ENCODE measurements at places on chromosomes 11 and 22.

DNA sequence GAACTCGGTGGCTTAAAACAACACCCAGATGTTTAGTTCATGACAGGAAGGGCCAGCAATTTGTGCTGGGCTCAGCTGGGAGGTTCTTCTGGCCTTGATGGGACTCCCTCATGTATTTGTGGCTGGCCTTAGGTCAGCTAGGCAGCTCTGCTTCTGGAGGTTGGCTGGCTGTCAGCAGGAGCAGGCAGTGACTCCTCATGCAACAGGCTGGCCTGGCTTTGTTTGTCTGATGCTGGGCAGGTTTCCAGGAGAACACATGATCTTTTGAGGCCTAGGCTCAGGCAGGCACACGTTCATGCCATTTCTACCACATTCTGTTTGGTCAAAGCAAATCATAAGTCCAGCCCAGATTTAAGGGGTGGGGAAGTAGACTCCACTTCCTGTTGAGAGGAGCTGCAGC, 571.2 kb downstream of the TBC1D22A start:
- no peak for DNase-seq

GRCh38 chr22:46240073-46240472, 10.0 kb downstream of the CDPF1 start:
- DNase-seq: no peak

- DNase-seq: no peak
These were observed 12.5 kb downstream of the CBX7 start for GRCh38 chr22:39139933-39140332.

- DNase-seq: peak; percentile 11
These were observed 115.8 kb upstream of the PITPNB start for GRCh38 chr22:28034760-28035401.

- no peak for DNase-seq
These were observed 36.6 kb upstream of the PCF11 start for GRCh38 chr11:83120327-83120726.

DNA sequence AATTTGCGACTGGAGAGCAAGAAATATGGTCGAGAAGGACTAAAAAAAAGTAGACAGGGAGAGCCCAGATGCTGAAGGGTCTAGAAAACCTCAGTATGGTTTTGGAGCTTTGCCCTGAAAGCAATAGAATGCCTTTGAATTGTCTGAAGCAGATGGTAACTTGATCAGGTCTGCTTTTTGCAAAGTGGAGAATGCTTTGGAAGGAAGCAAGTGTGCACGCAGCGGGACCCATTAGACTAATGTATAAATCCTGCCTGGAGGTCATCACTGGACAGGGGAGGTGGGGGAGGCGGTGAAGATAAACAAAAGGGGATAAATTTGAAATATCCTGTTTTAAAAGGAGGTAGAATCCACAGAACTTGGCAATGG, 757 bp upstream of the HINFP start:
- no peak for DNase-seq

DNA sequence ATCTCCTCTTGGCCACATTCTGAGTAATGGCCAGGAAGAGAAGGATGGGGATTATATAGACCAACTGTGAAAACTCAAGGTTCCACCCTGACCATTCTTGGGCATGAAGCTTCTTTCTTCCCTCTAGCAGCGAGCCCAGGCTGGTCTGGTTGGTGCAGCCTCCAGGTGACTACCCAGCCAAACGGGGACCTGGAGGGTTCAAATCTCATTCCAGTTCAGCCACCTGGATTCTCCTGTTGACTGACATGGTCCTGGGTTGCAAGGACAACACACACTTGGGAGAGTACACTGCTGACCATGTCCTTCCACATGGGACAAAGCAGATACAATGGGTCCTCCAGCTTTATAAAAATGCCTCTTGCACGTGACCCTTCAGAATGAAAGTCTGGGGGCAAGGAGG, 67.0 kb downstream of the SHANK2 start:
- DNase-seq: no peak

DNA sequence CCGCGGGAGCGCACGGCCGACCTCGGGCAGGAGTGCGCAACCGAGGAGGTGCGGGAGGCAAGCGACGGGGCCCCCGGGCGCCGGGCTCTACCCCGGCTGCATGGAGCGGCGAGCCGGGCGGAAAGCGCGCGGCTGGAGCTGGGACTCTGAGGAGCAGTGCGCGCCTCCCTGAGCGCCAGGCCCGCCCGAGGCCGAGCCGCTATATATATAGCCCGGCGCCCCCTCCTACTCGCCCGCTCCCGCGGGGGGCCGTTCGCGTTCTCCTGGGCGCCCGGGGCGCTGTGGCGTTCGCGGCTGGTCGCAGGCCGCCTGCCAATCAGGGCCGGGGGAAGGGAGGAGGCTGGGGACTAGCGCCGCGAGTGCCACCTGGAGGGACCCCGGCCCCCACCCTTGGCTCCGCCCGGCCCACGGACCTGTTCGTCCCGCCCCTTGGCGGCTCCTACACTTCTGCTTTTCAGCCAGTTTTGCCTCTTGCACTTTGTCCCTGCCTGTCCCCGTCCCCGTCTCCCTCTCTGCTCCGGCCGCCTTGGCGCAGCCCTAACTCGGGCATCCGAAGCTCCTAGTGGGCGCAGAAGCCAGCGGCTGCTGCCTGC, at the start of gene FGF4:
TSS of gene FGF4 (minus strand) at position 179 of the 593 bp plus-strand sequence. CDS start 257 bp downstream, outside the sequence.
- DNase-seq: no peak

GRCh38 chr11:102640946-102641345, 15.8 kb upstream of the MMP20 start:
- no peak for DNase-seq

- no peak for DNase-seq
These were observed 55.3 kb downstream of the CACNA1I start for GRCh38 chr22:39625569-39626537.

DNA sequence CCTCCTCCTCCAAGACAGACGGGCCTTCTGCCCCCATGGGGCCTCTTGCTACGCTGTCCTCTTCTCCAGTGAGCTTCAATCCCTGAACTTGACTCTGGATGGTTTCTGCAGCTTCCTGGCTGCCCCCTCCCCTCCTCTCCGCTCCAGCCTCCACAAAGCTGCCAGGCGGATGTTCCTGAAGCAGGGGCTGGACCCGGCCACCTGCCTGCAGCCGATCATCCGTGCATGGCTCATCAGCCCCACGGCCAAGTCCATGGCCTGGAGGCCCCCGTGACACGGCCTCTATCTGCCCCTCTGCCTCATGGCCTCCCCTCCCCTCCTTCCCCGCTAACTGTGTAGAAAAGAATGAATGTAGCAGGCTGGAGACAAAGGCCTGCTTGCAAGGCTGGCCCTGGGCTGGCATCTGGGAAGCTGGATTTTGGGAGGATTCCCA, 6.8 kb upstream of the SUN2 start:
- no peak for DNase-seq

- no peak for DNase-seq
These were observed 82.8 kb downstream of the FEZ1 start for GRCh38 chr11:125413226-125413625.

GRCh38 chr11:104582431-104582830, 315.8 kb downstream of the CASP12 start:
- DNase-seq: no peak

DNA sequence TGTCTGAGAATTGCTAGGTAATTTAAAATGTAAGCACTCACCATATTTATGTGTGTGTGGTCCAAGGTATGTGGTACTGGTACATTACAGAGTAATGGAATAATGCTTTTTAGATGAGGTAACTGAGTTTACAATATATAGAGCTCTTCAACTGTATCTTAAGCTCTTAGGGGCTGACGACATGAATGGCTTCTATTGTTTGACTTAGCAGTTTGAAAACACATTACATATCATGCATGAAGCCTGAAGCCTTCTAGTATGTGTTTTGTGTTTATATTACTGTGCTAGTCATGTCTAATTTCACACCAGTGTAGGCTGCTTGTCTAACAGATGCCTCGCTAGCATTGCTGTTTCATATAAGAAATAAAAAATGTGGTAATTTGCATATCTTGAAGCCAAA, 37.2 kb downstream of the GAS2 start:
- no peak for DNase-seq

DNA sequence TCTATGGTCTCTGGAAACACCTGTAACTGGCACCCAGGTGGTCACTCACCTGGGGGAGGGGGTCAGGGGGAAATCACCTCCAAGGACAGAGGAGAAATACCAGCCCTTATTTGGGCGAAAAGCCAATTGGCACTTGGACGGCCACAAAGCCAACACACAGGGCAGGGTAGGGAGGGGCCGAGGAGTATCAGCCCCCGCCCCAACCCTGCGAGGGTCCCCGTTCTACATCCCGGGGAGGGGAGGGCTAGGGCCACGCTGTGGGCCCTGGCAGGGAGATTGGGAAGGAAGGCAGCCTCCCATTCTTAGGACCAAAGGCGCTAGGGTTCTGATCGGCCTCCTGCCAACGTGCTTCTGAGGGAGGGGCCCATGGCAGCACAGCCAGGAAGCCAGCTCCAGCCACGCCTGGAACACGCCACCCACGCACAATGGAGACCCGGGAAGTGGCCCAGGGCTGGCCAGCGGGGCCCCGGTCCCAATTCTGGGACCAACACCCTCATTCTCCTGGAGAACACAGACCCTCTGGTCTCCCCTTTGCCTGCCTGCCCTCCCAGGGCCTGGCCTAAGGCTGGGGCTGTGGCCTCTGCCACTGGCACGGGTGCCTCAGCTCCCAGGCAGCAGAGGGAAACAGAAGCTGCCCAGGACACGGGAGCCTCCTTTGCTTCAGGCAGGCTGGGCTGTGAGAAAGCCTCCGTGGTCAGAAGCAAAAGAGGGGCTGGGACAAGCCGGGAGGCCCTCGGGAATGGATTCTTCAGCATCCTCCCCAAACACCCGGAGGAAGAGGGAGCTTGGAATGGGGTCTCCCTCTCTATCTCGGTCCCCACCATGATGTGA, 7.4 kb downstream of the CBX6 start:
- DNase-seq: no peak

GRCh38 chr11:44930588-44931302, 19.9 kb downstream of the TP53I11 start:
- DNase-seq: no peak

- DNase-seq: no peak
These were observed 149.2 kb downstream of the MIAT start for GRCh38 chr22:26806445-26807175.

- no peak for DNase-seq
These were observed 45.2 kb downstream of the SLC5A12 start for GRCh38 chr11:26676641-26677040.

DNA sequence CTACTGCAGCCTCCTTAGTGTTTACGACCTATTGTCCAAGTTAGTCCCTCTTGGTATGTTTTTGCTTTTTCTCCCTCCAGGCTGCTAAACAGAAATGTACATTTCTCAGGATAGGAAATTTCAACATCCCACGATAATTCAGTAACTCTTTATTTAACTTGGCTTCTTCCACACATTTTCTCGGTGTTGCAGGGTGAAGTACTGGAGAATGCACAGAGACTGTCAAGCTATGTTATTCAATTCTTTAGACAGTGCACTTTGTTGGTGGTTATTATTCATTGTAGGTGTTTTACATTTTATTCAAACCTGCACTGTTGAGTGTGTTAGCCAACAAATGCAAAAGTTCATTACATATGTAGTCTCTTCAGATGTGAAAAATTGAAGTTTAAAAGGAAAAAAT, 839.8 kb downstream of the LRRC4C start:
- no peak for DNase-seq

GRCh38 chr11:108880510-108880909, 215.6 kb downstream of the DDX10 start:
- DNase-seq: no peak

- no peak for DNase-seq
These were observed 29.6 kb downstream of the SNX19 start for GRCh38 chr11:130886704-130887103.

DNA sequence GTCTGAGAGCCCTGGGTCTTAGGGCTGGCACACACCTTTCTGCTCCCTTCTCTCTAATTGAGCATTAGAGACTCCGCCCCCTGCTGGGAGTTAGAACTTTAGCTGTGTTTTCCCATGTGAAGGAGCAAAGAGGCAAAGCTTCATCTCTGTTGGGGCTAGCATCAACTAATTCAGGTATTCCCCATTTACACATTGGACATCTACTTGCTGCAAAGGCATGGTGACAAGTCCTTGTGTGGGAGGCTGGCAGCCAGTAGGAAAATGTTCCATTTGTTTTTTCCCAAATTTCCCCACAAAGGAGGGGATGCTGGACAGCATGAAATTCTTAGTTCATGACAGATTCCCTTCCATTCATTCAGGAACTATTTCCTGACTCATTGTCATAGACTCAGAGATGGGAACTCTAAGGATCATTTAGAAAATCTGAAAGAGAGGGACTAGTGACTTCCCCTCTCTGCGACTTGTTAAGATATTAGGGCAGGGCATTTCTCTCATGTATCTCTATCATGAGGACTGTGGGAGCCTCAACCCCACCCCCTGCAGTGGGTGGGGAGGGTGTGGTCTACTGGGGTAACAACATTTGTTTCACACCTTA, 3.6 kb downstream of the CD44 start:
- DNase-seq: peak; percentile 58

DNA sequence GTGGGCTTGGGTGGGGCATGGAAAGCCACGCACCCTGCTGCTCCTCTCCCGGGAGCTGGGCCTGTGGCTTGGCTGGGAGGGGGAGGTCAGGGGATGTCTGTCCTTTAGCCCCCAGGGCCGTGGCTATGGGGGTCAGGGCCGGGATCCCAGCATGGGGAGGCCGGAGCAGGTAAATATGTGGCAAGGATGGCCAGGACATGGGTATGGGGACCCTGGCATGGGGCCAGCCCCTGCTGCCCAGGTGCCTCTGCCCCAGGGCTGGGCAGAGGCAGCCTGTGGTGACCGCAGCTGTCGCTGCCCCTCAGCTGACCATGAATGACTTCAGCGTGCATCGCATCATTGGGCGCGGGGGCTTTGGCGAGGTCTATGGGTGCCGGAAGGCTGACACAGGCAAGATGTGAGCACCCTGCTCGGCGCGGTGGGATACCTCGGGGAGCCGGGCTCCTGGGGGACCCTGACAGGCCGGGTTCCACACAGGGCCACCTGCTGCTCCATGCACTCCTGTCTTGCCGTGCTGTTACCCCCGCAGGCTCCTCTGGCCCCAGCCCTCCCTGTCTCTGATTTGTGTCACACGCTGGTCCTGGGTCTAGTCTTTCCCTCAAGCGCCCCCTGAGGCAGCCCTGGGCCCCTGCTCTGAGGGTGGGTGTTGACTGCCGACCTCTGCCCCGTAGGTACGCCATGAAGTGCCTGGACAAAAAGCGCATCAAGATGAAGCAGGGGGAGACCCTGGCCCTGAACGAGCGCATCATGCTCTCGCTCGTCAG, 8.1 kb upstream of the ANKRD13D start:
- peak; percentile 1 for DNase-seq

GRCh38 chr11:68584991-68585524, 99.3 kb upstream of the GAL start:
- no peak for DNase-seq

DNA sequence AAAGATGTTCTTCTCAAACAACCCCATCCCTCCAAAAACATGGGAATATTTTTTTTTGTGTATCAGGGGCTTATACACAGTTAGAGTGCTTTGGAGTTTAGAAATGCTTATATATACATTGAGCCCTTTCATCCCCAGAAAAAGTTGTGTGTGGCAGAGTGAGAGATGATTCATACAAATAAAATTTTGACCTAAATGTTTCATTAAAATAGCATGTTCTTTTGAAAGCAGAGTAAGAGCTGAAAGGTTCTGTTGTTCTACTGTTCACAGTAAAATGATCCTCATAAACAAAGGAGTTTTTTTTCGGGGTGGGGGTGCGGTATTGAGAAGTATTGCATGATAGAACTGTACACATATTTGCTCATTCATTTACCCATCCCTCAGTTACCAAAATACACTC, 512.4 kb downstream of the DLG2 start:
- DNase-seq: no peak
